Neural progenitor cell (in vitro differentiated cells): ENCODE measurements at places on chromosomes 5 and 9. TPM values are rescaled to one million over a fixed set of nuclear protein-coding genes. Genes with fewer than 3 reads are reported as not detected.
A peak's percentile ranks its signal among the peaks of the same experiment; 100 is the strongest.

CREBRF gene
- total RNA-seq = 13.0 and 14.3 TPM in 2 replicates

GRCh38 chr5:19001054-19001453 lies 986.9 kb downstream of the CDH18 start:
- no peaks in the 10 kb centered on the region for H3K36me3 ChIP-seq
- no peaks in the 10 kb centered on the region for H3K27me3 ChIP-seq
- H3K4me1 ChIP-seq = no peaks in the 10 kb centered on the region
- H3K27ac ChIP-seq = no peak overlapping the region
- no peak overlapping the region for H3K4me3 ChIP-seq

DNA sequence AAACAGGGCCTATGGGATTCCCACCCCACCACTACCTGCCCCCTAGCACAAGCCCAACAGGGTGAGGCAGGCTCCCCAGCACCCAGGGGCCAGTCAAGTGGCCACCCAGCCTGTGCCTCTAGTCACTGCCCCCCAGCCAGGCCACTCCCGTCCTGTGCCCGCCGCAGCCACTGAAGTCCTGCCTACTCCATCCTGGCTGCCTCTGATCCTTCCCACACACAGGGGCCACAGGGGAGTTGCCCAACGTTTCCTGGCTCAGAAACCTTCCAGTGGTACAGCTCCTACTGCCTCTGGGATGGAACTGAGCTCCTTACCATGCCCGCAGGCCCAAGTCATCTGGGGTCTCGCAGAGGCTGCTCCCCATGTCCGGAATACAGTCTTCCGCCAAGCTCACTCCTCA lies 70.2 kb upstream of the STXBP1 start:
- H3K4me1 ChIP-seq = peaks cover 28% of the 10 kb centered on the region
- no peaks in the 10 kb centered on the region for H3K36me3 ChIP-seq
- no peak overlapping the region for H3K27ac ChIP-seq
- no peak overlapping the region for H3K4me3 ChIP-seq
- DNase-seq = no peak
- H3K27me3 ChIP-seq = no peaks in the 10 kb centered on the region

C1QTNF2 gene
- total RNA-seq = 0.06 and 0.25 TPM in 2 replicates

- peaks cover 17% of the 10 kb centered on the region for H3K4me1 ChIP-seq
- H3K36me3 ChIP-seq = no peaks in the 10 kb centered on the region
- no peak for DNase-seq
- H3K4me3 ChIP-seq = peak overlapping the region; percentile 93
Measured at GRCh38 chr5:177445052-177445916, 1.3 kb upstream of the PRR7 start.

DNA sequence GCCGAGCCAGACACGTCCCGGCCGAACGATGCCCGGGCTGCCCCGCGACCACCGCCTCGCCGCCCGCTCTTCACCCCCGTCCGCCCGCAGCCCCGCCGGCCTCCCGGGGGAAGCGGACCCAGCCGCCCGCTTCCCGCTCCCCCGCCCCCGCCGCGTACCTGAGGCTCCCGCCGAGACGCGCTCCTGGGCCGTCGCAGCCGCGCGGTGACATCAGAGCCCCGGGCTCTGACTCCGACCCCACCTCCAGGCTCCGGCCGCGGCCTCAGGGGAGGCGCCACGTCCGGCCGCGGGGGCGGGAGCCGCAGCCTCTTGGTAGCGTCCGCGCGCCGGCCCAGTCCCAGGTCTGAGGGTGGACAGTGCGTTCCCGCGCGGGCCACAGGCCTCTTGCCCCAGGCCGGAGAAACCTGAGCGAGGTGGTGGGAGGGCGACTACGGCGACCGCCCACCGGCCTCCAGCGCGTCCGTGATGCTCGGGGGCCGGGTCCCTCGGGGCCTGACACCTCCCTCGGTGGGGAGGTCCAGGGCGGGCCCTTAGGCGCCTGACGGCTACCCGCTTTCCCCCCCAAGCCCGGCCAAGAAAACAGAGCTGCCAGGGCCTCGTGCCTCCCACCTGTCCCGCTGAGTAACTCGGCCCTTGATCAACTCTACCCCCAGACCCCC lies at the start of gene SHROOM1:
Gene SHROOM1 (minus strand): TSS at position 212 of the 659 bp plus-strand sequence. CDS start 4,507 bp downstream, outside the sequence.
- no peak within 1 kb of the TSS for H3K27ac ChIP-seq
- H3K4me1 ChIP-seq = no peaks in the 10 kb centered on the region
- peak; percentile 76 for DNase-seq
- H3K4me3 ChIP-seq = peak within 1 kb of the TSS; percentile 66
- peaks cover 86% of the 10 kb centered on the region for H3K27me3 ChIP-seq

GRCh38 chr9:35688558-35689541 lies 875 bp downstream of the TPM2 start:
- no peaks in the 10 kb centered on the region for H3K36me3 ChIP-seq
- peak overlapping the region; percentile 69 for H3K4me3 ChIP-seq
- H3K27ac ChIP-seq = no peak overlapping the region
- peaks cover 10% of the 10 kb centered on the region for H3K4me1 ChIP-seq
- DNase-seq = no peak
- H3K27me3 ChIP-seq = no peaks in the 10 kb centered on the region

GRCh38 chr9:112241491-112241890 lies 66.4 kb upstream of the SUSD1 start:
- peaks cover 14% of the 10 kb centered on the region for H3K4me1 ChIP-seq
- DNase-seq = no peak
- H3K36me3 ChIP-seq = no peaks in the 10 kb centered on the region
- no peak overlapping the region for H3K4me3 ChIP-seq
- no peak overlapping the region for H3K27ac ChIP-seq

GRCh38 chr9:98522487-98522886 lies 186.2 kb downstream of the GABBR2 start:
- DNase-seq = no peak
- no peaks in the 10 kb centered on the region for H3K4me1 ChIP-seq
- H3K27ac ChIP-seq = no peak overlapping the region
- H3K27me3 ChIP-seq = peaks cover 13% of the 10 kb centered on the region
- no peak overlapping the region for H3K4me3 ChIP-seq

WNK2 gene
- total RNA-seq = 6.2 and 16.7 TPM in 2 replicates

GRCh38 chr5:27008604-27009539 lies 29.5 kb downstream of the CDH9 start:
- H3K27ac ChIP-seq = no peak overlapping the region
- DNase-seq = no peak
- H3K27me3 ChIP-seq = no peaks in the 10 kb centered on the region
- no peaks in the 10 kb centered on the region for H3K36me3 ChIP-seq
- no peaks in the 10 kb centered on the region for H3K4me1 ChIP-seq
- H3K4me3 ChIP-seq = no peak overlapping the region

CCDC187 gene
- total RNA-seq = 0.09 TPM in 1 of 2 replicates, not detected in the other

G3BP1 gene
- 212 and 304 TPM in 2 replicates for total RNA-seq

GRCh38 chr5:27087747-27088146 lies 49.4 kb upstream of the CDH9 start:
- H3K4me1 ChIP-seq = peaks cover 12% of the 10 kb centered on the region
- H3K4me3 ChIP-seq = no peak overlapping the region
- no peaks in the 10 kb centered on the region for H3K36me3 ChIP-seq
- no peak overlapping the region for H3K27ac ChIP-seq

NNT gene
- 24.3 and 56.3 TPM in 2 replicates for total RNA-seq

DNA sequence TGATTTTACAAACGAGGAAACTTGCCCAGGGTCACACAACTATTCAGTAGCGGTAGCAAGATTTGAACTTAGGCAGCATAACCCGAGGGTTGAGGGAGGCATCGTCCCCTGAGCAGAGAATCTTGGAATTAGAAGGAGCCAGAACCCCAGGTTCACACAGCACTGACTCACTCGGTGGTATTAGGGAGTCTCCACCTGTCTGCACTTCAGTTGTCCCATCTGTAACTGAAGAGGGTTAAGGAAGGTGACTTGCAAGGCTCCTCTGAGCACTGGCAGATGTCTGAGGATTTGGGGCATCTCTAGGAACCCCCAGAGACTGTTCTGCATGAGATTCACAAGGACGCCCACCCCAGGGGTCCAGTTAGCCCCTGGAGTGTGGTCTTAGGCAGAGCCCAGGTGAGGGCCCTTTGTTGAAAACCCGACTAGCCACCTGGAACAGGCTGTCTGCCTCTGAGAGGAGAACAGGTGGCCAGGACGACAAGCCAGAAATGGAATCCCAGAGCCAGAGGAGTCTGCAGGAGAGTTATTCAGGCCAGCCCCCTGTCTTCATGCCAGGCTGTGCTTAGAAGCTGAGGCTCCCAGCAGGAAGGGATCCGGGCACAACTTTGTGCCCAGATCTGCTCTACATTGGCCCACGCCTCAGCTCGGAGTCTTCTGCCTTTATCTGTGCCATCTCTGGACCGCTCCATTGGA lies 50.0 kb upstream of the ORM1 start:
- H3K27me3 ChIP-seq = no peaks in the 10 kb centered on the region
- no peak overlapping the region for H3K4me3 ChIP-seq
- no peaks in the 10 kb centered on the region for H3K36me3 ChIP-seq
- H3K27ac ChIP-seq = no peak overlapping the region

ZNG1E gene
- 23.3 and 31.1 TPM in 2 replicates for total RNA-seq

CCDC192 gene
- total RNA-seq = 2.7 TPM in 1 of 2 replicates, not detected in the other
